ENCODE measurements at places on chromosomes 2 and 18. TPM values are rescaled to one million over a fixed set of nuclear protein-coding genes. Genes with fewer than 3 reads are reported as not detected.

The WNT10A gene
- total RNA-seq, result 1.6 TPM

The DNPEP gene
- 66.4 TPM for total RNA-seq

The LRATD1 gene
- total RNA-seq, result 23.4 TPM

The PAX8 gene
- 25.4 TPM for total RNA-seq

The DNER gene
- not detected for total RNA-seq

The ZNF385B gene
- total RNA-seq, result 20.0 TPM

The TEKT4 gene
- total RNA-seq, result 7.0 TPM

The RAB12 gene
- total RNA-seq, result 43.5 TPM

The HOXD12 gene
- not detected for total RNA-seq

The SERPINB8 gene
- total RNA-seq, result 10.7 TPM

The CABLES1 gene
- total RNA-seq, result 4.7 TPM

The GALNT5 gene
- not detected for total RNA-seq

The LDLRAD4 gene
- 19.7 TPM for total RNA-seq

The HYCC2 gene
- total RNA-seq, result 21.1 TPM

The ATP6V1C2 gene
- not detected for total RNA-seq

The PLEKHH2 gene
- total RNA-seq, result 47.0 TPM

The POTEC gene
- not detected for total RNA-seq

The PARD3B gene
- 29.7 TPM for total RNA-seq

The SCYGR6 gene
- total RNA-seq, result not detected

The AFF3 gene
- total RNA-seq, result 20.0 TPM

The C1GALT1C1L gene
- 1.6 TPM for total RNA-seq

The THSD7B gene
- total RNA-seq, result 0.57 TPM

The SLC9A4 gene
- total RNA-seq, result not detected

The XIRP2 gene
- total RNA-seq, result not detected

The UBE2F gene
- total RNA-seq, result 32.5 TPM

The MARS2 gene
- total RNA-seq, result 3.2 TPM

The BBS5 gene
- total RNA-seq, result 14.7 TPM

The BMP10 gene
- total RNA-seq, result not detected

The RAB6C gene
- total RNA-seq, result 0.20 TPM

The PTPRN gene
- total RNA-seq, result 0.25 TPM

The TYMS gene
- total RNA-seq, result 5.8 TPM

The RPRM gene
- total RNA-seq, result 23.4 TPM

The ACTG2 gene
- 73.0 TPM for total RNA-seq

The ACADL gene
- total RNA-seq, result 18.0 TPM

The GLB1L gene
- 13.9 TPM for total RNA-seq

The GPR45 gene
- not detected for total RNA-seq

The ZNG1B gene
- total RNA-seq, result 29.6 TPM

The C2orf66 gene
- not detected for total RNA-seq

The COPS7B gene
- 24.8 TPM for total RNA-seq

The REG3A gene
- total RNA-seq, result not detected

The GCC2 gene
- 42.1 TPM for total RNA-seq

The KATNAL2 gene
- total RNA-seq, result 0.78 TPM

The UXS1 gene
- total RNA-seq, result 23.9 TPM

The INPP5D gene
- total RNA-seq, result 11.4 TPM

The LOXHD1 gene
- not detected for total RNA-seq

The VWC2L gene
- total RNA-seq, result not detected

The GPR55 gene
- not detected for total RNA-seq

The FBXO15 gene
- 1.4 TPM for total RNA-seq

The PLCL1 gene
- 10.5 TPM for total RNA-seq

The HADHB gene
- 118 TPM for total RNA-seq

The SP140 gene
- 0.63 TPM for total RNA-seq

The CMPK2 gene
- total RNA-seq, result 3.3 TPM

The RELCH gene
- total RNA-seq, result 32.5 TPM

The STPG4 gene
- not detected for total RNA-seq
